Stimulated activated CD8-positive, alpha-beta memory T cell treated with anti-CD3 and anti-CD28 coated beads, Interleukin-2, amount 100 ng/mL, for 48 hours (primary cell): ENCODE measurements at places on chromosomes 3 and 15.

- DNase-seq, result no peak
Observed at GRCh38 chr3:54870423-54870822, 57.4 kb downstream of the LRTM1 start.

- DNase-seq, result peak; percentile 17
Observed at GRCh38 chr3:113606539-113607218, 74.3 kb downstream of the SIDT1 start.

DNA sequence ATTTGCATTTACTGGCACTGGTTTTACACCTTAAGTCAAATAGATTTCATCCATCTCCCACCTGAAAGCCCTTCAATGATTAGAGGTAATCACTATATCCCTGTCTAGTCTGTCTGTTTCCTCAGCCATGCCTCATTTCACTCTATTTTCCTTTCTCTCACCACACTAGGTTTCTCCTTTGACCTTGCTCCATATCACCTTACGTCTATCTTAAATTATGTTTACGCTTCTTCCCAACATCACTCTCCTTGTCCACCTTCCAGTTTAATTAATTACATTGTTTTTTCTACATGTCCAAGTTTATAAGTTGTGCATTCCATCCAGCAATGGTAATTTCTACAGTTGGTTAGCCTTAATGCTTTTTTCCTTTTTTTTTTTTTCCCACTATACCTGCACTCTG is 396.7 kb upstream of the PDZRN3 start:
- no peak for DNase-seq

- DNase-seq, result no peak
Observed at GRCh38 chr15:32878869-32879805, 161.3 kb downstream of the GREM1 start.

DNA sequence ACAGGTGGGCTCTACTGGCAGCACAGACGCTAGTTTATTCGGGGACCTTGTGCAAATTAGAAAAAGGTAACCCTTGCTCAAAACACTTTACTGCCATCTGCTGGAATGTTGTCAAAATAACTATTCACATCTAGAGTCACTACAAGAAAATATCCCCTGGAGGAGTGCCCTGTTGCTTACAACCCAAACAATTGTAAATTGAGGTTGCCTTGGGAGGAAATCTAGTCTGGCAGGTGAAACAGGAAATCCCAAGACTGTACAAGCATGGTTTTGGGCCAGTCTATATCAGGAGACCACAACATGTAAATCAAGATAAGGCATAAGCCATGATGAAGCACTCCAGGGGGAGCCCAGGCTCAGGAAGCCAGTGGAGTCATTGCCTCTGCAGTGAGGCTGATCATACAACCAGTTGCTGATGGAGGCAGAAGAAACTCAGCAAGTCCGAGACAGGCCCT is 136.8 kb upstream of the ACP3 start:
- no peak for DNase-seq

GRCh38 chr15:85458764-85459163 is 78.4 kb downstream of the AKAP13 start:
- DNase-seq, result no peak

- no peak for DNase-seq
Observed at GRCh38 chr3:160170409-160171370, 54.5 kb upstream of the C3orf80 start.

DNA sequence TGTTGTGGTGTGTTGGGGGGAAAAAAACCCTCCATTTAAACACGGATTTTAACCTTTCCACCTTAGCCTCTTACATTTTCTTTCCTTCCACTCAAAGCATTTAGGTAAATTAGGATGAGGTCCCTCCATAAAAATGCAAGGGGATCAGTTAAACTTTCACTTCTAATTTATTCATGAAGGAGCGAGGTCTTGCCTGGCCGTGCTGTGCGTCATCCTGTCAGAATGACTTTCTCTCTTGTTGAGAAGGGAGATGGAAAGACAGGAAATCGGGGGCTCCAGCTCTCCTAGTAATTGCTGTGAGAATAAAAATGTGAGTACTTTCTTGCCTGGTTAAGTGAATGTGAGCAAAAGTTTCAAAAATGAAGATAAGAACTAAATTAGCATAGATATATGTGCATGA is 962.3 kb upstream of the NR2F2 start:
- no peak for DNase-seq

DNA sequence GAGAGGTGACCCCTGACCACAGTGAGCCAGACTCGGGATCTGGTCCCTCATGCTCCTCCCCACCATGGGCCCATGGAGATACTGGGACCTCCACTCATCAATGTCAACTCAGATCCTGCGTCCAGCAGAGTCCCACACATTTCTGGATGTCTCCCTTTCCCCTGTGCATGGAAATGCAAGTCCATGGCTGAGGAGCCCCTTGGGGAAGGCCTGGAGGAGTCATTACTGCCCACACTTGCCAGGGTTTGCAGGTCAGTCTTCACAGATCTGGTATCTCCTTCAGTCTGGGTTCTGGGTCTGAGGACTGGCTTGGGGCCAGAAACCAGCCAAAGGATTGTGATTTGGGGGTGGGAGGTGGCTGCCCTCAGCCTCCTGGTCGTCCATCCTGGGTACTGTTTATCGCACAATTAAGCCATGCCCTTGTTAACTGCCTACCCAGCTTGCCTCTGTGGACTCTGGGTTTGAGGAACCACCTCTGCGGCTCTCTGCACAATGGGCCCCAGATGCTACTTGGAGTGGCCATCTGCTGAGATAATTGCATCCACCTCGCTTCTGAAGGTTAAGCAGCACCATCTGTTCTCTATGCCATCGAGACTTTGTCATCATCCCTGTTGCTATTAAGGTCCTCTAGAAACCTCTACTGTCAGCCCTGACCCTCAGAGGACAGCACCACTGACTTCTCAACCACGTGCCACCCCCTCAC is 49.9 kb upstream of the KLF13 start:
- no peak for DNase-seq

DNA sequence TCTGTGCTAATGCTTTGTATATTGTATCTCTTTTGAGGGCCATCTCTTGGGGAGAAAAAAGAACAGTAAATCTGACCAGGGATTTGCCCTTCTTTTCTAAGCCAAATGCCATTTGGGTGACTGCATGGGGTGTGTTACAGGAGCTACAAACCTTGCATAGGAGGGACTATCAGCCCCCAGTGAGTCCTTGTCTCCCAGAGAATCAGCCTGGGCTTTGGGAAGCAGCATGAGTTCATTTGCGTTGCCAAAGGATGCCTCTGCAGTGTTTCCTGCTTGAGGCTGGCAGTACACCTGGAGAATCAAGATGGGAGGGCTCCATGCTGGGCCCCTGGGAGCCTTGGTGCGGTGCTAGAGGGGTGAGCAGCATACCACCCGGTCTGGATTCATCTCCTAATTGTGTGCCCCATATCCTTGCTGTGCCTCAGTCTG is 49.6 kb upstream of the POLG start:
- DNase-seq, result no peak

GRCh38 chr3:117567382-117567781 is 857.8 kb downstream of the TUSC7 start:
- no peak for DNase-seq

GRCh38 chr3:140599009-140599408 is 78.9 kb upstream of the TRIM42 start:
- no peak for DNase-seq

GRCh38 chr3:150227839-150228238 is 180.3 kb upstream of the TSC22D2 start:
- DNase-seq, result peak; percentile 48

- no peak for DNase-seq
Observed at GRCh38 chr15:37885651-37886050, 48.8 kb upstream of the TMCO5A start.

- no peak for DNase-seq
Observed at GRCh38 chr3:170075441-170076091, 37.8 kb downstream of the GPR160 start.

DNA sequence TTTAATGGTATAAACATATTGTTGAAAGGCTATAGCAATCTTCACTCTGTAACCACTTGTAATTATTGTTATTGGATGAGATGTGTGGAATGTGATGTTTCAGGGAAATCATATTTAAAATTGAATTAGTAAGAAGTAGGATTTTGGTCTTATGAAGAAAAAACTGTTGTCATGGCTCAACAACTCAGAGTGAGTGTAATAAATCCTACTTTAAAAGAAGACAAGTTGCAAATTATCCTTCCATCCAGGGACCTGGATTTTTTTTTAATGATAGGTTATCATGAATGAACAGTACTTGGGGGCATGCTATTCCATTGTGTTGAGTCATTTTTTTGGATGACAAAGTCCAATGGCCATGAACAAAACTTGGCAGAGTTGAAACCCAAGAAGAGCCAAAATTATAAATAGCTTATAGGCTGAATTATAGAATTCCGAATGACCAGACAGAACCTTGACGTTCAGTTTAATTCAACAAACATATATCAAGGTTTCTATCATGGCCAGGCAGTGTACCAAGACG is 625.5 kb upstream of the ZNF717 start:
- DNase-seq, result no peak

DNA sequence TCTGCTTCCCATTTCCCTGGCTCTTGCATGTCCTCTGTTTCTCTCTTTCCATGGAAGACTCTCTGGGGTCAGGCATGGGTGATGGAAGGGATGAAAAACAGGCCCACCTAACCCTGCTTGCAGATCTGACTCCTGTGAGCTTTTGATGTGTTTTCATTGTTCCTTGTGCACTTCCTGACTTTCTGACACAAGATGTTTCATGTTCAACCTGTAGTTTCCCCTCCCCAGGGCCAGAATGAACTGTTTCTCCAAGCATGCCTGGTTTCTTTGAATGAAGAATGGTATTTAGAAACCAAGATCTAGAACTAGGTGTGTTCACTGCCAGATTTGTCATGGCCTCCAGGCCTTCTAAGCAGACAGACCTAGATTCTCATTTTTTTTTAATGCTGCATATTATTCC is 36.1 kb upstream of the CRTC3 start:
- DNase-seq, result no peak

DNA sequence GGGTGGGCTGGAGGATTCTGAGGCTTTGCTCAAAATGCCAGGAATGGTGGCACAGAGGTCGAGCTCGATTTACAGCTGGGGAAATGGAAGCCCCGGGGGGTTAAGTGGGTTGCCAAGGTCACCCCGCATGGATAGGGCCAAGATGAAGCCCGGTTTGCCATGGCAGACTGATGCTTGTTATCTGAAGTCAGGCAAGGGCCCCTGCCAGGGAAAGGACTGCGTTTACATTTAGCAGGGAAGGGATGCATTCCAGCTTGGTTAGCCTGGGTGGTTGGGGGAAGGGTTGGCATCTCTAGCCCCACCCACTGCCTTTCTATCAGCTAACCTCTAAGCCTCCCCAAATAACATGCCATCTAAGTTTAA is 79.0 kb downstream of the RPLP1 start:
- DNase-seq, result no peak

- DNase-seq, result no peak
Observed at GRCh38 chr3:170321321-170322034, 36.0 kb upstream of the SKIL start.

DNA sequence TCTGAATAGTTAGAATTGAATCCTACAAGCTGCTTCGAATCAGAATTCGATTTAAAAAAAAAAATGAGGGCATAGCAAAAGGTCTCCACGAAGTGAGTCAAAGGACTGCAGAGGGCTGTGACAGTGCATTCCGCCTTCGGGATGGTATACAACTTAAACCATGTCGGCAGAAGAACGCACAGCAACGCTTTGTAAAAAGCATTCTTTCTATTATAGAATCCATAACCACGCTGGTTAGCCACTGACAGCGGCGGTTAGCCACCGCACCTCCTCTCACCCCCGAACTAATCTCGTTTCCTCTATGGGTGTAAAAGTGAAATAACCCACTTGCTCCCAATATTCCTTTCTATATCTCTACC is 664 bp upstream of the PIK3CA start:
- DNase-seq, result peak; percentile 66

DNA sequence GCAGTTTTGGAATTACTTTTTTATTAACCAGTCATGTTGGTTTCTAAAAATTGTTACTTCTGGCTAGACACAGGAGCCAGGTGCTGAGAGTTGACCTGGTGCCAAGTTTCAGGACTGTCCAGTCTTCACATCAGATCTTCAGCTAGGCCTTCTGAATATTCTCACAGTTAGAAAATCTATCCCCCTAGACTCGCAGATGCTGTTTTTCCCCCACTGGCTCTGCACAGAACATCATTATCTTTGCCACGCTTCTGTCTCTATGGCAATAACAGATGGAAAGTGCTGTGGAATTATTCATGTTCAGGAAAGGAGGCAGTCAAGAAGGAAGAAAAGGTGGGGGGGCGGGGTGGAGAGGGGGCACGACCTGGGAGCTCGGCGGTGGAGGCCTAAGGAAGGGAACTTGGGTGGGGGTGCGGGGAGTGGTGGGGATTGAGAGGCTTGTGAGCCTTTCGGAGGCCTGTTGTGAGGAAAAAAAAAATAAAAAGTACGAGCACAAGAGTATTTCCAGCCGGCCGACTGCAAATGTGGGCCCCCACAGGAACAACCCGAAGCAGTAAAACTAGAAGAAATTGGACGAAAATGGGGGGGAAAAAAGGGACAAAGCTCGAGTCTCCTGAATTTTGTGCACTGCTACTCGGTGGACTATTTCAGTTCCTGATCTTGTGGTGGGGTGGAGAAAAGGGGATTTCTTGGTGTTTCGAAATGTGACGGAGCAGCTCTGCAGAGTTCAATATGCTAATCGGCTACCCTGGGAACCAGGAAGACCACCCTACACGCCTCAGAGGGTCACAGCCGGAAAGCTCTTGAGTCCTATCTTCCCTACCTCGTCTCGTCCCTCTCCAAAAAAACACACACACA is 1.5 kb upstream of the SKIL start:
- peak; percentile 10 for DNase-seq

- no peak for DNase-seq
Observed at GRCh38 chr3:181459516-181459915, 252.2 kb upstream of the SOX2 start.

DNA sequence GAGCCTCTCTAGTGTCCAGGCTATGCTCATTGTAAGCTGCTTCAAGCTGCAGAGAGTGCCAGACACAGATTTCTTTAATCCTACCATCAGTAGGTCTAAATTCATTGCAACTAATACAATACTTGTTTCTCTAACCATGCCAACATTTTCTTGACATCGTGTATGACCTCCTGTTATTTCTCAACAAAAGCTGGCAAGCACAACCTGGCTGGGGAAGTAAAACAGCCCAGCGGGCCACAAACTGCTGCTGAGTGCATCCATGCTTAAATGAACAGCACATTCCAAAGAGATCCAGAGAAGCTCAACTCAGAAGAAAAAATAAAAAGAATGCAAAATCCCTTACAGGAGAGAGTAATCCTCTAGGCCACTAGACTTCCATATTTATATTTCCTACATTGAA is 36.5 kb downstream of the GMNC start:
- DNase-seq, result no peak

DNA sequence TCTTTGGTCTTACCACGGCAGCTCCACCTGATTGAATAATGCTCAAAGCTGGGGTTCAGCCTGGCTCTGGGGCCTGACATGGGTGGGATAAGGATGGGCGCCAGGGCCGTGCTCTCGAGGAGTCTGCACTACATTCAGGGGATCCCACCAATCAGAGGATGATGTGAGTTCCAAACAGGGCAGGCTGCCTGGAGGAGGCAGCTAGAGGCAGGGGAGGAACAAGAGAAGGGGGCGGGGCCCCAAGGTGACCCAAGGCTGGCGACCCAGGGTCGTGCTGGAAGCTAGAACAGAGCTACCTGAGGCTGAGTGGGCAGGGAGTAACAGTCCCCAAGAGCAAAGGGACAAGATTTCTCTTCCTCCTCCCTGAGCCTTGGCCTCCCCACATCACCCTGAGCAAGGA is 56.1 kb downstream of the PCSK6 start:
- no peak for DNase-seq

GRCh38 chr15:76380249-76380648 is 43.7 kb downstream of the ISL2 start:
- DNase-seq, result no peak
